ENCODE measurements at places on chromosomes 1 and 21.
A peak's percentile ranks its signal among the peaks of the same experiment; 100 is the strongest.

DNA sequence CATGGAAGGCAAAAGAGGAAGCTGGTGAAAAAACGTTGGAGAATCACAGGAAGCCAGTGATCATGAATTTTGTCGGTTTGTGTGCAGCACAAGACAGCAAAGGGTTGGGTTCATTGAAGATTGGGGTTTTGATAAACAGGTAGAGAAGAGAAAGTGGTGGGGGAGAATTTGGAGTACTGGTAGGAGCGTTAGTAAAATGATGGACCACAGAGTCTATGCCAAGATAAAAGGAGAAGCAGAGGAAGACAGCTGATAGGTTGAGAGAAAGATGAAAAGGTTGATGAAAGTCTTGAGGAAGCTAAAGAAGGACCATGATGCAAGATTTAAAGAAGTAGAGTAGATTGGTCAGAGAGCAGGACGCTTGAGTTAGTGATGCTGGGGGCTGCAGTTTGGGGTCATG, 156.8 kb upstream of the POU3F1 start:
- no peak overlapping the region for H3K4me3 ChIP-seq
- H3K27me3 ChIP-seq = no peaks in the 10 kb centered on the region
- DNase-seq = no peak
- H3K27ac ChIP-seq = no peak overlapping the region

DNA sequence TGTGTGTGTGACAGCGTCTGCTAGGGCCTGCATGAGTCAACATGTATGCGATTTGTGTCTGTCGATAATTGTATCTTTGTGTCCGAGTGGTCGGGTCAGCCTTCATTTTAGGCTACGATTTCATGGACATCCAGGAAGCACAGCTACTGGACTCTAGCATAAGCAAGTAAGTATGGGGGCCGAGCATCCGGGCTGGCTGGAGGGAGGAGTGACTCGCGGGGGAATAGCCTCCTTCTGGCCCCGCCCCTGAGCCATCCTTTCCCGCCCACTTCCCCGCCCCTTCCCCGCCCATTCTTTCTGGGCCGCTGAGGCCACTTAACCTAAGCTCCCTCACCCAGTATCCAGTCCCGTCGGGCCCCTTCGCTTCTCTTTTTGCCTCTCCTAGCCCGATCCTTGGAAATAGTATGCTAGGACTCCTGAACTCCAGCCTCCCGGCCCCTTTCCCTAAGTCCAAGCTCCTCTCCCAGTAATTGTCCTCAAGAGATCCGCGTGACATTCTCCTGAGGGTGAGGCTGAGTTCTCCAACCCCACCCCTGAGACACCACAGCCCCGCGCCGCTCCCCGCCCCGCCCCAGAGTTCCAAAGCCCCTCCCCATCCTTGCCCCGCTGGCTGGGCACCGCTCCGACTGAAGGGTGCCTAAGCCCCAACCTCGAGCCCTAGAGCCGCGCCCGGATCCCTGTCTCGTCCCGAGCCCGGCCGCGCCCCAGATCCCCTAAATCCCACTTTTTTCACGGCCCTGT, 1.2 kb downstream of the MAP3K6 start:
- H3K27ac ChIP-seq = peak overlapping the region; percentile 99
- peaks cover 25% of the 10 kb centered on the region for H3K4me1 ChIP-seq
- H3K27me3 ChIP-seq = no peaks in the 10 kb centered on the region
- H3K4me3 ChIP-seq = peak overlapping the region; percentile 71
- peaks cover 44% of the 10 kb centered on the region for H3K36me3 ChIP-seq

- no peak overlapping the region for H3K27ac ChIP-seq
- no peak for DNase-seq
- H3K4me3 ChIP-seq = no peak overlapping the region
- no peaks in the 10 kb centered on the region for H3K36me3 ChIP-seq
- H3K27me3 ChIP-seq = no peaks in the 10 kb centered on the region
Measured at GRCh38 chr1:112335351-112335750, 60.7 kb upstream of the CTTNBP2NL start.

GRCh38 chr1:28803051-28803450, 8.9 kb upstream of the OPRD1 start:
- DNase-seq = no peak
- H3K4me3 ChIP-seq = no peak overlapping the region
- H3K27ac ChIP-seq = no peak overlapping the region

- no peaks in the 10 kb centered on the region for H3K27me3 ChIP-seq
- peak; percentile 33 for DNase-seq
- peak overlapping the region; percentile 21 for H3K4me3 ChIP-seq
- peak overlapping the region; percentile 93 for H3K27ac ChIP-seq
- peaks cover 15% of the 10 kb centered on the region for H3K4me1 ChIP-seq
Measured at GRCh38 chr1:38000529-38001455, 4.5 kb downstream of the FHL3 start.

GRCh38 chr1:212311836-212312497, 26.8 kb downstream of the PPP2R5A start:
- H3K4me3 ChIP-seq = no peak overlapping the region
- H3K36me3 ChIP-seq = no peaks in the 10 kb centered on the region
- no peak for DNase-seq
- H3K27ac ChIP-seq = no peak overlapping the region
- no peaks in the 10 kb centered on the region for H3K27me3 ChIP-seq
- H3K4me1 ChIP-seq = no peaks in the 10 kb centered on the region

GRCh38 chr1:111249960-111250359, 22.4 kb downstream of the CHI3L2 start:
- DNase-seq = no peak
- no peaks in the 10 kb centered on the region for H3K36me3 ChIP-seq
- no peaks in the 10 kb centered on the region for H3K4me1 ChIP-seq
- H3K27ac ChIP-seq = no peak overlapping the region

- no peak overlapping the region for H3K4me3 ChIP-seq
- H3K27me3 ChIP-seq = no peaks in the 10 kb centered on the region
- DNase-seq = no peak
- peaks cover 25% of the 10 kb centered on the region for H3K36me3 ChIP-seq
- H3K4me1 ChIP-seq = no peaks in the 10 kb centered on the region
- no peak overlapping the region for H3K27ac ChIP-seq
Measured at GRCh38 chr1:98688110-98688739, 26.7 kb downstream of the SNX7 start.

DNA sequence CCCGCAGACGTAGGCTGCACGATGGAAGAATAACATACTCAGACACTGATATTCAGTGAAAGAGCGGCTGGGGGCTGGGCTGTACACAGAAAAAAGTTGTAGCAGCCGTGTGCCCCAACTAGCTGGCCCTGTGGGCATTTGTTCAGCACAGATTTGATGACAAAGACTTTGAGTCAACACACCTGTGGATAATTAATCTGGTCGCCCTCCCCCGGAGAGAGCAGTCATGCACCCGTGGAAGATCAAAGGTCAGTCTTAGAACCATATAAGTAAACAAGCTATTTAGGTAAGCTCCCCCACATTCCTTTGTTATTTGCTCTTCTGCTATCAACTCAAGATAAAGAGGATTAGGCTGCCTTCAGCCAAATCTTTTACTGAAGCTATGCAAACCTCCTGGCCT, 148.4 kb upstream of the HMCN1 start:
- no peaks in the 10 kb centered on the region for H3K4me1 ChIP-seq
- no peak overlapping the region for H3K4me3 ChIP-seq
- no peaks in the 10 kb centered on the region for H3K36me3 ChIP-seq
- H3K27me3 ChIP-seq = no peaks in the 10 kb centered on the region
- H3K27ac ChIP-seq = no peak overlapping the region

- H3K36me3 ChIP-seq = no peaks in the 10 kb centered on the region
- H3K27me3 ChIP-seq = no peaks in the 10 kb centered on the region
- no peaks in the 10 kb centered on the region for H3K4me1 ChIP-seq
- no peak overlapping the region for H3K4me3 ChIP-seq
- no peak for DNase-seq
- no peak overlapping the region for H3K27ac ChIP-seq
Measured at GRCh38 chr1:198499588-198499987, 40.9 kb downstream of the ATP6V1G3 start.

DNA sequence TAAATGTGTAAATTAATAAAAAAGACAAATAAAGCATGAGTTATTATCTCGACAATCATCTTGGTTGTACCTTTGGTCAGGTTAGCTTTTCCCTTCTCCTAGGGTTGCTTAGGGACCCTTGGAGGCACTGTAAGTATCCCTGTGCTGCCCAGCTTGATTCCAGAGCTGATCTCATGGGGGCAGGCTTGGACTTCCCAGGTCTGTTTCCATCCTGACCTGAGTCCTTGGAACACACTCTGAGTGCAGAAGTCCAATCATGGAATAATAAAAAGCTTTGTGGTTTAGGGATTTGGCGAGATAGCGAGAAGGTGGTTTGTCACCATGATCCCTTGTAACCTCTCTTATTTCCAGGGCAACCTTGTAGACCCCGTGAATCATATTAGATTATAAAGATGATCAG, 18.7 kb upstream of the PAPPA2 start:
- H3K36me3 ChIP-seq = no peaks in the 10 kb centered on the region
- no peak overlapping the region for H3K27ac ChIP-seq
- H3K4me1 ChIP-seq = no peaks in the 10 kb centered on the region
- H3K4me3 ChIP-seq = no peak overlapping the region
- no peaks in the 10 kb centered on the region for H3K27me3 ChIP-seq

- no peak overlapping the region for H3K27ac ChIP-seq
- H3K36me3 ChIP-seq = no peaks in the 10 kb centered on the region
- no peak overlapping the region for H3K4me3 ChIP-seq
- H3K27me3 ChIP-seq = no peaks in the 10 kb centered on the region
Measured at GRCh38 chr21:41342035-41342434, 19.8 kb upstream of the MX2 start.
